ENCODE measurements at places on chromosomes 12 and 14. TPM values are rescaled to one million over a fixed set of nuclear protein-coding genes. Genes with fewer than 3 reads are reported as not detected.
A peak's percentile ranks its signal among the peaks of the same experiment; 100 is the strongest.

DNA sequence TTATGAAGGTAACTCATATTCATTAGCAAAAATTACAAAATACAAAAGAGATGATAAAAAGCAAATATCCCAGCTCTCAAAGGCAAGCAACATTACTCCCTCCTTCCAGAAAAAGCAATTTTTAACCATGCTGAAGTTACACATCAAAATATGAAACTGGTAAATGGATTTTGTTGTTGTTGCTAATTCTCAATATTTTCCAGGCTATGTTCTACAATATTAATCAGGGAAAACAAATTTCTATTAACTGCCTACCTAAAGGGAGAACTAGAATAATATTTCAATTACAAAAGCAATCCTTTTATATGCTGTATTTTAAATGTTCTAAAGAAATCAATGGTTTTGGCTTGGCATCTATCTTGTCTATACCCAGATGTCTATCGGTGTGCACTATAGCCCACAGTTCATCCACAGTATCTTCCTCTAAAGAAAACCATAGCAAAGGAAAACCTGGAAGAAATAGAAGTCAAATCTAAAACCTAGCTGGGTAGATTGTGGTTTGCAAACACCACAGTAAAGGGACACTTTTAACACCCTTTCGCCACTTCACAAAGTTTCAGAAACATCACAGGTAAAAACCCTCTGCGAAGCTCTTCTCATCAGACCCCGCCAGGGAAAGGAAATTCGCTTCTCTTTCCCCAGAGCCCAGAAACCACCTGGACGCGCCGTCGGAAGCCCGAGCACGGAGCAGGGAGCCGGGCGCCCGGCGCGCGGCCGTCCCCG, 32.0 kb downstream of the TC2N start:
- DNase-seq = peak; percentile 30

RIN3 gene
- 52.6 TPM for total RNA-seq

DNA sequence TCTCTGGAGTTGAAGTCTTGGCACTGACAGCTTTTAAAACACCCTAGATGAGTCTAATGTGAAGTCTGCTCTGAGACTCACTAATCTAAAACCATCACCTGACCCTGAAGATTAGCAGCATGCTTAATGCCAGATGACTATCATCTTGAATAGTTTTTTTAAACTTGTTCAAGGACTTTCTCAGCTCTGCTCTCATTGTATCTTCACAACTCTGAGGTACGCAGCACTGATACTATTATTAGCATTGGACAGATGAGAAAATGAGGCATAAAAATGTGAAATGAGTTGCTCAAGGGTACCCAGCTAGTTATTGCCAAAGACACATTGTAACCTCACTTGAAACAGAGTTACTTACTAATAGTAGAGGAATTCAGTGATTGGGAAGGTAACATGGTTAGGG, 4.8 kb downstream of the SLC38A1 start:
- DNase-seq = no peak

- DNase-seq = no peak
These were observed 278.3 kb downstream of the DPF3 start for GRCh38 chr14:72615451-72616121.

DNA sequence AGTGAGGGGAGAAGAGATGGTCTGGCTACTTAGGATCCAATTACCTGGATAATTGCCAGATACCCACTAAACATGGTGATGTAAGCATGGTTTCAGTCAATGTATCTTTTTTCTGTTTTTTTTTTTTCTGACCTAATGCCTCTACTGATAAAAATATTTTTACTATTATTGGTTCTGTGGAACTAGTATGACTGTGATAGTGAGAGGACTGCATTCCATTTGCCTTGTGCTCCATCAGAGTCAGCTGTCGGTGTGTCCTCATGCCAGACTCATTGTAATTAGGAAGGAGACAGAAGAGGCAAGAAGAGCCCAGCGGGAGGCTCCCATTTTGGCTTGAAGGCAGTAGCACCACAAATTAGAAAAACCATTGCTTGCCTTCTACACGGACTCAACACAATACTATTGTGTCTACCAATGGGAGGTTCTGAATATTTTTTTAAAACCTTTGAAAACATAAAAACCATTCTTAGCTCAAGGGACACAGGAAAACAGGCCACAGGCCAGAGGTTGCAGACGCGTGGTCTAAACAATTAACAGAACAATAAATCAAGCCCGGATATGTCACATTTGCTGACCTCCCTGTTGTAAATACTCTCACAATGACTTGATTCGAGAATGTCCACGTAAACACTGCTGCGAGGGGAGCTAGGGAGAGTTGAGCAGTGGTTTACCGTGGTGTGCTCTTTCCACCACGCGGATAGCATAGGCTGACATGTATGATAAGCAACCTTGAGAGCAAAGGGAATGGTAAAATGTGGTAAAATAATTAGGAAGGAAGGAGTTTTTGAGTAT, 13.5 kb upstream of the DCP1B start:
- DNase-seq = no peak

- peak; percentile 30 for DNase-seq
These were observed 31.7 kb downstream of the ANO4 start for GRCh38 chr12:100826323-100826722.

CCDC38 gene
- not detected for total RNA-seq
